ENCODE measurements at places on chromosomes 4 and X.

DNA sequence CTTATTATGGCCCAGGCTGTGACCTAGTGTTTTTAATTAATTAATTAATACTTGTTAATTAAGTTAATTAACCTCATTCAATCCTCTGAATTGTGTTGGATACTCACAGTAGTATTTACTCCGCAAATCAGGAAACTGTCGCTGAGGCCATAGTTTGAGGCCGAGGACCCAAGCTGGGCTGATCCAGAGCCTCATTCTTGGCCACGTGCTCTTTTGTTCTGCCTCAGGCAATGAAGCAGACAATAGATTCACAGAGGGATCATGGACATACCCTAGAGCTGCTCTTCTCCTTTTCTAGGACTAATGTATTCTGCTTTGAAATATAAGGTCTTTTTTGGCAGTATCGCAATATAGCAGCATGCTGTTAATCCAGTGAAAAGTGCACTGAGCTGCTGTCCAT, 24.0 kb upstream of the SNCA start:
- DNase-seq, result no peak

DNA sequence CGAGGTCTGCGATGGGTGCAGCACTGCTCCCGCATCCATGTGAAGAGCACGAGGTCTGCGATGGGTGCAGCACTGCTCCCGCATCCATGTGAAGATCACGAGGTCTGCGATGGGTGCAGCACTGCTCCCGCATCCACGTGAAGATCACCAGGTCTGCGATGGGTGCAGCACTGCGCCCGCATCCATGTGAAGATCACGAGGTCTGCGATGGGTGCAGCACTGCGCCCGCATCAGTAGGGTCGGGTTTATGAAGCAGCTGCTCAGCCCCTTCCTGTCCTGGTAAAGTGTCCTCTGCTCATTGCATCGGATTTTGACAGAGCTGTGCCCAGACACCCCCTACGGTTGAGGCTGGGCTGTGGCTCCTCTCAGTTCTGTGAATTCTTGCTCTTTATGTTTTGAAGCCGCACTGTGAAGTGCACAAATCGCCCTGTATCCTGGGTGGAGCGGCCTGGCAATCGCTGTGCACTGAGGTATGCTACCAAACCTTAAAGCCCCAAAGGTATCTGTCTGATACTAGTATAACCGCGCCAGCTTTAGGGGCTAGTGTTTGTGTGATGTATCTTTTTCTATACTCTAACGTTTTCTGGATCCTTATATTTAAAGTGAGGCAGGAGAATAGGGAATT, 98.7 kb downstream of the CPZ start:
- DNase-seq, result no peak

DNA sequence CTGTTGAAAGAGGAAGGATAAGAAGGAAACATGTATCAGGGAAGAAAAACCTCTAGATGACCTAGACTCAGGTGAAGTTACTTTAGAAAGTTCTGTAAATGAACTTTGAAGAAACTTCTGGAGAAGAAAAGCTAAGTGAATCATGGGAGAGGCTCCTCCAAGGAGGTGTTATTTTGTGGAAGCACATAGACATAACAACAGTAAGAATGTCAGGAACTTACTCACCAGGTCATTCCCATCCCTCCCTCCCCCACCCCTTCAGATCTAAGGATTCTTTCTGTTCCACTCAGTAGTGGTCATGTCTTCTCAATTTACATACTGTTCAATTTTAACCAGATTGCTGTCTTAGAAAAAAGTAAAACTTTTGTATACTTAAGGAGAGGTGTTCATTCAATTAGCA, 310.5 kb upstream of the DDX53 start:
- no peak for DNase-seq

DNA sequence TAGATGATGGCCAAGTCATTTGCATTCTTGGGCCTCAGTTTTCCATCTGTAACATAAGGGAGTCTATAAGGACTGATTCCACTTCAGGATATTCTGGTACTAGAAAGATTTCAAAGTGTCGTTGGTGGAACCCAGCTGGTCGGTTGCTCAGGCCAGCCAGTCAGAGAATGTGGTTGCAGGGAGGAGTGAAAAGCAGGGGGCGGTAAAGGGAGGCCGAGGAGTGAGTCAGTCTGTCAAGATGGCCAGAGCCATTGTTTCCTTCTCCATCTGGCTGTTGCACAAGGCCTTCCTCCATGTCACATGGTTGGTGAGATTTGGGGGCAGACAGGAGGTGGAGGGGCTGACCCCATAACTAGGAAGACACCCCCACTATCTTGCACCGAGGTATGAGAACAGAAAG, 38.2 kb downstream of the STARD8 start:
- peak; percentile 61 for DNase-seq

GRCh38 chr4:113445286-113445685, 316.3 kb downstream of the CAMK2D start:
- no peak for DNase-seq

DNA sequence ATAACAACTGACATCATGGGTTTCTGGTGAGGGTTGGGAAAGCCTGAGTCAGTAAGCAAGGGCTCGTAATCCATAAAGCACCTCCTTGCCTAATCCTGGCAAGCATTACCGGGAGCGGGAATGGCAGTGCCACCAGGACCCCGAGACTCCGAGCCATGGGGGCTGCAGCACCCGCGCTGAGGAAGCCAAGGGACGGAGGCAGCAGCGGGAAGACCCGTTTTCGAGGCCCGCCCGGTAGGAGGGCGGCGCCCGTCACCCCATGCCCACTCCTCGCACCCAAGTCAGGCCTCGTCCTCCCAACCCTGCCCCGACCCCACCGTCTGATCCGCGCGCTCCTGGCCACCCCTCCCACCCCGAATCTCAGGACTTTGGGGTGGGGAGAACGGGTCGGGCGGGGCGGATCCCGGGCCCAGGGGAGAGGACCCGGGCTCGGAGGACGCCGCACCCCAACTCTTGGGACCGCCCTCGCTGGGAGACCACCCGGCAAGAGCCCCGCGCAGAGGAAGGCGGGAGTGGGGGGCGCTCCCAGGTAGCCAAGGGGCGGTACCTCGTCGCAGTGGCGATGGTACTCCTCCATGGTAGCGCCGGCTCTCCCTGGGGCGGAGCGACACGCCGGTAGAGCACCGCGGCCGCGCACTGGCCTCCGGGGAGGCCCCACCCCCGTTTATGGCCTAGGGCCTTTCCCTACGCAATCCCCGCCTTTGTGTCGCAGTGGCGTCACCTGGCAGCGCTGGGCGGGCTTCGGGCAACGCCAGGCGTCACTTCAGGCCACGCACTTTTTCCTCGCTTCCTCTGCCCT, at the start of gene DYNLT3:
DYNLT3 (minus strand) TSS at position 638 of the 799 bp plus-strand sequence; CDS start at position 577, 61 bp downstream.
- peak; percentile 82 for DNase-seq

DNA sequence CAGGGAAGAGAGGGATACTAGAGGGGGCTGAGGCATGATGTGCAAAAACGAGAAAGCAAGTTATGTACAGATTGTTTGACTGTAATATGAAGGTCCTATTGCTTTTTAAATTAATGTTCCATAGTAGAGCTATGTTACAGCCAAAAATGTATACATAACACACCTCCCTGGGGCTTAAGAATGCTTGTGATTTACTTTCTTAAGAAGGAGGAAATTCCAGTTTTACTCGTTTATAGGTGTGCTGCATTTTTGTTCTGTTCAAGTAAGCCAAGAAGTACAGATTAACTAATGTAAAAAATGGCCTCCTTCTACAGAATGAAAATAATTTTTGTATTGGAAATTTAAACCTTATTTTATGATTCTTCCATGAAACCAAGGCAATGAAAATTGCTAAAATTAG, 614.4 kb upstream of the NR3C2 start:
- DNase-seq, result no peak

GRCh38 chrX:137031517-137032340, 2.1 kb downstream of the GPR101 start:
- DNase-seq, result peak; percentile 72

- DNase-seq, result no peak
These were observed 66.7 kb upstream of the PNPLA4 start for GRCh38 chrX:7993873-7994272.

All from GM13977 (cell line).